ENCODE measurements at places on chromosomes 1 and 21. TPM values are rescaled to one million over a fixed set of nuclear protein-coding genes. Genes with fewer than 3 reads are reported as not detected.

The CELA2B gene
- not detected for total RNA-seq

The NCMAP gene
- total RNA-seq, result not detected

The ASCL5 gene
- not detected for total RNA-seq

The AGMAT gene
- 1.5 TPM for total RNA-seq

The BOLA1 gene
- total RNA-seq, result 7.9 TPM

The SPATA17 gene
- 0.55 TPM for total RNA-seq

The PGLYRP4 gene
- not detected for total RNA-seq

The OR4F16 gene
- not detected for total RNA-seq

The LAMC2 gene
- total RNA-seq, result 594 TPM

The TINAGL1 gene
- 241 TPM for total RNA-seq

The SNX27 gene
- 43.1 TPM for total RNA-seq

The MEGF6 gene
- 11.0 TPM for total RNA-seq

The IFI6 gene
- 13.2 TPM for total RNA-seq

The RAP1A gene
- 25.8 TPM for total RNA-seq
